ENCODE measurements at places on chromosomes 12 and 14.

GRCh38 chr12:108621161-108621560 lies 12.5 kb downstream of the SELPLG start:
- DNase-seq, result no peak

GRCh38 chr14:69501423-69501838 lies 16.9 kb downstream of the PLEKHD1 start:
- DNase-seq, result no peak

DNA sequence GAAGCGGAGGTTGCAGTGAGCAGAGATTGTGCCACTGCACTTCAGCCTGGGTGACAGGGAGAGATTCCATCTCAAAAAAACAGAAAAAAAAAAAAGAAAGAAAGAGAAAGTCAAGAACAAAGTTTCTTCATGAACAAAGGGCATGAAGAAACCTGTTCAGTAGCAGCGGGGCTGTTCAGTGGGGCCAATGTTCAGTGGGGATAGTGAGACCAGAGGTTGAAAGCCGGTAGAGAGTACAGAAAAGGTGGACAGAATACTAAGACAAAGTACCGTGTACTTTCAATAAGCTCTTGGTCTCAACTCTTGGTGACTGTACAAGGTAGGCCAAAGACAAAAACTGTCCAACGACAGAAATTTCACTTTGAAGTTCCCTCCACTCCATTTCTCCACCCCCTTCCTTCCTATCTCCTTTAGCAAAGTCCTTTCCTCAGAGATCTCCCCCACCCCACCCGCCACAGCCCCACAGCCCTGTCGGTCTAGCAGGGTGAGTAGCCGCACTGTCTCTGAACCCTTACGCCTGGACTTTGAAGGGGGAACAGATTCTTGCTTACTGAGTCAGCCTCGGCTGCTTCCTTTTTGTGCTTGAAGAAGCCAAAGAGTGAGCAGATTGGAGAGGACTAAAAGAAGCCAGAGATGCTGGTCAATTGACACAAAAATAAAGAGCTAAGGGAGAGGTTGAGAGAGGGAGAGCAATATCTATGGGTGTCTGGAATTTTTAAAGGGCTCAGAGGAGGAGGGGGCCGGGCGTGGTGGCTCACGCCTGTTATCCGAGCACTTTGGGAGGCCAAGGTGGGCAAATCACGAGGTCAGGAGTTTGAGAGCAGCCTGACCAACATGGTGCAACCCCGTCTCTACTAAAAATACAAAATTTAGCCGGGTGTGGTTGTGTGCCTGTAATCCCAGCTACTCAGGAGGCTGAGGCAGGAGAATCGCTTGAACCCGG lies 44.2 kb upstream of the FOS start:
- DNase-seq, result no peak

DNA sequence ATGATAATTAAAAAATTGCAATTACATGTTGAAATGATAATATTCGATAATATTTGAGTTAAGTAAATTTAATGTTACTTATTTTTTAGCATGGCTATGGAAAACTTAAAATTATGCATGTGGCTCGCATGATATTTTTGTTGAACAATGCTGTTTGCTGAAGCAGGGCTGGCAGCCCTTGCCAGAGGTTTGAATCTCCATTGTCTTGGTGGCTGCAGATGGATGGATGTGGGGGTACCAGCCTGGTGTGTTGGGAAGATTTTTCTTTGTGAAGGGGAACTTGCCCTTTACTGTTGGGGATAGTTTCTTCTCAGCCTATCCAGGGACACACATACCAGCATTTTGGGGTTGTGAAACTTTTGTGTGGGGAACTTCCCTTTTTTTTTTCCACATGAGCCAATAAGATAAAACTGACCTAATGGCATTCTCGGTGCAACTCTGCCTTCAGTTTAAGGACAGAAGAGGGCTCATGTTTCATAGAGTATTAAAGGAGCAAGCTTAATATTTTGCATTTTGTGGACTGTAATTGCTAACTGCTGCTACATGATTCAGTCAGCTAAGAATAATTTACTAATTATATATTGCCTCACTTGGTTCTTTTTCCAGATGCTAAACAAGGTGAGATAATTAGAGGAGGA lies 8.8 kb downstream of the RASSF3 start:
- DNase-seq, result no peak

GRCh38 chr12:56948881-56949280 lies 8.5 kb downstream of the RDH16 start:
- DNase-seq, result no peak

GRCh38 chr12:105261010-105261409 lies 25.0 kb upstream of the APPL2 start:
- DNase-seq, result no peak

GRCh38 chr12:130838284-130838950 lies 633 bp downstream of the STX2 start:
- DNase-seq, result peak; percentile 8

GRCh38 chr12:125861299-125862281 lies 796.4 kb downstream of the AACS start:
- DNase-seq, result no peak

DNA sequence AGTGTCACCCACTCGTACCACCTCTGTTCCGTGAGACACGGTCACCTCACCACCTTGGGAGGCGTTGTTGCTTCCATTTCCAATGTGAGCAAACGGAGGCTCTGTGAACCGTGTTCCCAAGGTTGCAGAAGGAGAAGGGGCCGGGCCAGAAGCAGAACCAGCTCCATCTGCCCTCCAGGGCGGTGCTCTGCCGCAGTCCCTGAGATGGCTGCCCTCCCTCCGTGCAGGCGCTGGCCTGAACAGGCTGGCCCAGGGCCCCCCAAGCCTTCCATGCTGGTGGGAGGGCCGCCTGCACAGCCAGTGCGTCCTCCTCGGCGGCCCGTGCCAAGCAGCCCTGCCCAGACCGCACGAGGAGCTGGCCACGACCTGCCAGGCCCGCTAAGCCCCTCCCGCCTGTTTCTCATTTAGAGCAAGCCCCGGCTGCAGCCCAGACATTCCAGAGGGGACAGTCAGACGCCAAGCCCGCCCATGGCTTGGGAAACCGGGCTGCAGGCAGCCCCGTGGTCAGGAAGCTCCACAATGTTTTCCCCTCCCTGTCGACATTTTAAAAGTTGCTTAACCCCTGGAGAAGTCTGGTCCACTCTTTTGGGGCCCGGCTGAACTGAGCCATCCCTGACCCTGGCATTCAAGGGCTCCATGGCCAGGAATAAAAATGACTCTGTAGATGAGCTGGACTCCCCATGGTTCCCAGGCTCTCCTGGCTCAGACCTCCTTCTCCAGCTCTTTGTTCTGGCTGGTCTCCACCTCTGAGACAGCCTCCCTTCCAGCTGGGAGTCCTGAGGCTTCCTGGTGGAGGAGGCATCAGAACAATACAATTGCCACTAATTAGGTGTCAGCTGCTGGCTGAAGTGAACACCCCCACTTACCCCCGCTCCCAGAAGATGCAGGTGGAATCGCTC lies 236.0 kb downstream of the BCL11B start:
- DNase-seq, result no peak

DNA sequence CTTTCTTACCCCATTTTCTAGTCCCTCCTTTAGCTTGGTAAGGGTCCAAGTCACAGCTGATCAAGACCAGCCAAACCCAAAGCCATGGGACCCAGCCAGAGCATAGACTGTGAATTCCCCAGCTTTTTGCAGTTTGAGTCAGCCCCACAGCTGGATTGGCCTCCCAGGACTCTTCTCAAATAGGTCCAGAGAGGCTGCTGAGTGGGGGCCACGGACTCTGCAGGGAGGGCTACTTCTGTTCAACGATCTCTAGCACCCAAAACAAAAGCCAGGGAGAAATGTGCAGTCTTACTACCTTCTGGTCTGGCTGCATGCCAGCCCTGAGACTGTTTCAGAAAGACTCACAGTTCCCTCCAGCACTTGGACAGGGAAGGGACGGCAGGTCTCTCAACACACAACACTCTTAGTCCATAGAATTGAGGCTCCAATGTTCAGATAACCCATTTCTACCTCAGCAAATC lies 1.6 kb downstream of the VDR start:
- no peak for DNase-seq

- DNase-seq, result no peak
Measured at GRCh38 chr12:45745861-45746277, 16.4 kb downstream of the ARID2 start.

- DNase-seq, result peak; percentile 42
Measured at GRCh38 chr12:51393676-51394545, 2.7 kb upstream of the GALNT6 start.

All from activated T-cell treated with anti-CD3 and anti-CD28 coated beads for 48 hours (primary cell).